ENCODE measurements at places on chromosomes 12 and 14. TPM values are rescaled to one million over a fixed set of nuclear protein-coding genes. Genes with fewer than 3 reads are reported as not detected.

Gene CEP170B
- 26.8 TPM for total RNA-seq

Gene TMEM179
- 0.38 TPM for total RNA-seq

DNA sequence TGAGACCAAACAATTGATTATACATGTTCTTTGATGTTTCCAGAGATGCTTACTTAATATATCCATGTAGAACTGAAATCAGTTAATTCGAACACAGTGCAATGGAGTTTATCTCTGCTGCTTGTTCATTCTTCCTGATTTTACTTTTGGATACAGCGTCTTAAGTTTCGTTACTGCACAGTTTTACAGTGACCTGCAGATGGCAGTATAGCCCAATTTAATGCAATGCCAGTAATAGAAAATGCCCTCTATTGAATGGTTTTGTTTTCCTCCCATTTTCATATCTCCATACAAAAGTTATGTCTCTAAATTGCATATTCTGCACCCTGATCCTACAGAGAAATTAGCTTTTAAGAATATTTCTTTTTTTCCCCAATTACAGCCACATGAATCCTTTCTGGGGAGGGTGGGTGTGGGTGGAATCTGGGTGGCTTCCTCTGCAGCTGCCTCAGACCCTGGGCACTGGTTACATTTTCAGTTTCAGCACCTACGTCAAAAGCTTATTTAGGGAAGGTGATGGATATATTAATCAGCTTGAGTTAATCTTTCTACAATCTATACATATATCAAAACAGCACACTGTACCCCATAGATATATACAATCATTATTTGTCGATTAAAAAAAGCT, 101.1 kb upstream of the DCD start:
- no peak for DNase-seq

DNA sequence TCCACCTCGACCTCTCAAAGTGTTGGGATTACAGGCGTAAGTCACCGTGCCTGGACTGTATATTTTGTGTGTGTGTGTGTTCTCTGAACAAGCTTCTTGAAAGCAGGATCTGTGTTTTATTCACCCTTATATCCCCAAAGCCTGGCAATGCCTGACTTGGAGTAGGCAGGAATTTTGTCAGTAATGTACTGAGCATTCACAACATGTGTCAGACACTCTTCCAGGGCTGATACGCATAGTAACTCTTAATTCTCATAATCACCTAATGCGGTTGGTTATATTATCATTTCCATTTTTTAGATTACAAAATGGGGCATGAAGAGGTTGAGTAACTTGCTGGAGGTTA, 50.4 kb upstream of the PLEKHG3 start:
- DNase-seq, result no peak

- no peak for DNase-seq
These were observed 26.8 kb downstream of the AMN start for GRCh38 chr14:102949062-102949800.

Gene SLCO1B1
- total RNA-seq, result not detected

- DNase-seq, result no peak
These were observed 698.6 kb upstream of the MDGA2 start for GRCh38 chr14:48373981-48374380.

Gene CLEC4C
- total RNA-seq, result not detected

GRCh38 chr12:49279706-49280159, 14.9 kb downstream of the TUBA1C start:
- DNase-seq, result no peak
